ENCODE measurements at places on chromosomes 5 and 9. TPM values are rescaled to one million over a fixed set of nuclear protein-coding genes. Genes with fewer than 3 reads are reported as not detected.

The FBP2 gene
- not detected for total RNA-seq

The BTNL9 gene
- total RNA-seq: not detected

The SEC61B gene
- total RNA-seq: 80.3 TPM

The C9orf50 gene
- total RNA-seq: 0.18 TPM

The GPR151 gene
- total RNA-seq: not detected
